ENCODE measurements at places on chromosomes 7 and 10.

DNA sequence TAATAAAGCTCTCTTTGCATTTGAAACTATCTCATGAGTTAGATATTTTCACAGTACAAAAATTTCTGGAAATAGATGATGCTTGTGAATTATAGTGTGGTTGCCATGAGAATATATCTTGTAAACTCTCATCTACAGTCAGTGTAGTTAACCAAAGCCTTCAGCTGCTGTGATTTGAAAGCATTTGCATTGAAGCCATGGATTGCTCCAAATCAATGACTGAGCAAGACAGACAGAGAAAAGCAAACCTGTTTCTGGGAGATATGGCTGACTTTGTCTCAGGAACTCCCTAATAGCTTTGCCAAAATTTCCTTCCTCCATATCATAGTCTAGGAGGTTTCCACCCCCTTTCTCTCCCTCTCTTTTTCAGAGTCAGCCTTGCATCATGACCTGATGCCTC is 955.3 kb downstream of the REEP3 start:
- no peak for DNase-seq

DNA sequence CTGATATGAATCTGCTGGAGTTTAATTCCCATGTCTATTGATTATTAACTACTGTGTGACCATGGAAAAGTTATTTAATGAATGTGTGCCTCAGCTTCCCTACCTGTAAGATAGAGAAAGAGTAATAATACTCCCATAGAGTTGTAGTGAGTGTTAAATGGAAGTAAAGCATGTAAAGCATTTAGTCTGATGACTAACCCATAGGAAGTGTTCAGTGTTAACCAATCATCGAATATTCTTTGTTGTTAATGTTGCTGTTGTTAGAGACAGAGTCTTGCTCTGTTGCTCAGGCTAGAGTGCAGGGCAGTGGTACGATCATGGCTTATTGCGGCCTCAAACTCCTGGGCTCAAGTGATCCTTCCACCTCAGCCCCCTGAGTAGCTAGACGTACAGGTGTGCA is 36.2 kb upstream of the CCDC6 start:
- DNase-seq = no peak

- DNase-seq = no peak
Observed at GRCh38 chr7:35747611-35748010, 52.7 kb upstream of the HERPUD2 start.

DNA sequence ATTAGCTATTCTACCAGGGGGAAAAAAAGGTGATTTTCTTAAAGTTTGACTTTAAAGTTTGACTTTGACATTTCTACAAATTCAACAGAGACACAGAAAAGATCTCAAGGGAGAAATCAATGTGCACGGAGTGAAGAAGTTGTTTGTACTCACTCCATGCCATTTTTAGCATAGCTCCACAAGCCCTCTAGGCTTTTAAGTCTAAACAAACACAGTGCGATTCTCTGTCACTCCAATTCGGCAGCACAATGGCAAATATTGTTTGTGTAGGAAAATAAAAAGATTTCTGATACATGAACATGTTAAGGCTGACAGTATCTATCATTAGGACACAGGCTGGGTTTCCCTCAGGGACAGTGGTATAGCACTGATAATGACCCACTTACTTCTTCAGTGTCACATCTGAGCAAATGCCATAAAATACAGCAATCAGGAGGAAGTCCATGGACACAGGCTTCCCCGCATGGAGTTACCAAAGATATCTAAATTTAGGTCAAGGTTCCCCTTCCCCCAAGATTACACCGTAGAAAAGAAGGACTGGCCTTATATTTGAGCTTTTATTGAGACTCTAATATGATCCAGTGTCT is 28.0 kb downstream of the GSAP start:
- DNase-seq = no peak

- no peak for DNase-seq
Observed at GRCh38 chr7:84820481-84820880, 366.4 kb downstream of the SEMA3D start.

DNA sequence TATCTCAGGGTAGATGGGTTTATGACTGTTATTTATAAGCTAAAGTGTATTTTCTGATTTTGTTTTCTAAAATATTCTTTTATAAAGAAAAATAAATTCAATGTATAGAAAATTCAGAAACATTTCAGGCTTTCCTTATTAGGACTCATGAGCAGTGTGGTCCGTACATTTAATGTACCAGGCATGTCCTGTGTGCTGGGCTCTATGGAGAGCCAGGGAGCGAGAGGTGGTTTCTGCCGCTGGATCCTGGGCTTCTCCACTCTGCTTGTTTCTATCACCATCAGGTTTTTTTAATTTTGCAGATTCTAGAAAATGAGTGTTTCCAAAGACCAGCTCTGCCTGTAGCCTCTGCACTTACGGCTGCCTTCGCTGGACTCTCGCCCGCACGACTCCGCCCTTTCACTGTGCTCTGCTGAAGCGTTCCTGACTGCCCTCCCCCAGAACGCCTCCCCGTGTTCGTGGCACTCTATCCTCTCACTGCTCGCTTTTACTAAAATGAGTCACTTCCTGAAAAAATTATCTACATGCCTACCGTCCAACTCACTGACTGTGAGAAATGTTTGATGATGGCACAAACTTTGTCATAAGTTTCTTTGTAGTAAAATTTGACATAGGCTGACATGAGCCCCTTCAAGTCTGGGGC is 188.5 kb downstream of the ZMYND11 start:
- peak; percentile 95 for DNase-seq

- DNase-seq = peak; percentile 95
Observed at GRCh38 chr7:2517026-2517425, 2.5 kb upstream of the LFNG start.

DNA sequence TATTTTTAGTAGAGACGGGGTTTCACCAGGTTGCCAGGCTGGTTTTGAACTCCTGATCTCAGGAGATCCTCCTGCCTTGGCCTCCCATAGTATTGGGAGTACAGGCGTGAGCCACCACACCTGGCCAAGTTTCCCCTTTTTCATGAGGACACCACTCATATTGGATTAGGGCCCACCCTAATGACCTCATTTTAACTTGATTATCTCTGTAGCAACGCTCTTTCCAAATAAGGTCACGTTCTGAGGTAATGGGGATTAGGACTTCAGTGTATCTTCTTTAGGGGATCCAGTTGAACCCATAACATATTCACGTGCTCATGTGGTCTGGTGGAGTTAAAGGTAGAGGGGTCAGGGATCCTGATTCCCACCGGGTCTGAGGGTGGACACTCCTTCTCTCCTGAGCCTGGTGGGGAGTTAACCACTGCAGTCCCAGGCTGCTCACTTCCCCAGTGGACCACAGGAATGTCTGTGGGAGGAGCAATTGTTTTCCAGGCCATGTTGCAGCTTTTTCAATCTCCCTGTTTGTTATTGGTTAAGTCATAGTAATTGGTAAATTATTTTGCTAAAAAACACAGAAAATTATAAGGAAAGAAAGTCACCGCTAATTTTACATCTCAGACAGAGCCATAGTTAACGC is 130.5 kb downstream of the GRK5 start:
- DNase-seq = peak; percentile 69

GRCh38 chr7:44116789-44117666 is 6.3 kb downstream of the POLD2 start:
- DNase-seq = no peak

GRCh38 chr10:5574642-5575131 is 49.9 kb downstream of the CALML3 start:
- no peak for DNase-seq

DNA sequence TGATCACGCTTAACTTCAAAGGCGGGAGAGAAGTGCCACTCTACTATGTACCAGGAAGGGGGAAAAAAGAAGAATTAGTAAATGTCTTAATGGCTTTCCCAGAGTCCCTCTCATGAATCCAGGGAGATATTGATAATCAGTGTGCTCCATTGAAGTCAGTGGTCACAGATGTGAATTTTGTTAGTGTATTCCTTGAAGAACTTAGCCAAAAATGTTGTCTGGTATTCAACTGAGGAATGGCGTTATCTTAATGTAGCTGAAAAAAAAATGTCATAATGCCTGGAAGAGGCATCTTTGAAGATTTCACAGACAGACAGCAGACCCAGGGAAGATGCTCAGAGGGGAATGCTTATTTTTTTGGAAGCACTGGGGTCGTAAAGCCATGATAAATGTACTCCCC is 250.4 kb downstream of the WDR11 start:
- DNase-seq = no peak

DNA sequence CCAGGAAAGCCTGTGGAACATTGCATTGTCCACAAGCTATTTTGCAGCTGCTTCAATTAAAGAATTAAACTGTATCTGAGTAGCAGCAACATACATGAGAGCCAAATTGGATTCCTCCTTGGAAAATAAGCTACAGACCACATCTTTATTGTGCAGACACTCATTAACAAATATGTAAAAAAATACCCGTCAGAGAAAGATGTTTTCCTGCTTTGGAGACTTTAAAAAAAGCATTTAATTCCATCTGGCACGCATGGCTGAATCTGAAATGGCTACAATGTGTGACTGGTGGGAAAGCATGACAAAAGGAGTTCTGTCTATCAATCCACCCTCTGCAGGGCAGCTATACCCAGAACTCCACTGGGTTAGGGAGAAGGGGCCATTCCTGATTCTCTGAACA is 73.1 kb upstream of the HPS1 start:
- DNase-seq = no peak
